ENCODE measurements at places on chromosomes 13 and 19.

- DNase-seq: no peak
Measured at GRCh38 chr19:28744014-28744413, 468.9 kb downstream of the UQCRFS1 start.

- no peak for DNase-seq
Measured at GRCh38 chr13:19178901-19179593, 2.6 kb downstream of the TUBA3C start.

- DNase-seq: peak; percentile 48
Measured at GRCh38 chr13:30898678-30899241, 7.3 kb upstream of the MEDAG start.

DNA sequence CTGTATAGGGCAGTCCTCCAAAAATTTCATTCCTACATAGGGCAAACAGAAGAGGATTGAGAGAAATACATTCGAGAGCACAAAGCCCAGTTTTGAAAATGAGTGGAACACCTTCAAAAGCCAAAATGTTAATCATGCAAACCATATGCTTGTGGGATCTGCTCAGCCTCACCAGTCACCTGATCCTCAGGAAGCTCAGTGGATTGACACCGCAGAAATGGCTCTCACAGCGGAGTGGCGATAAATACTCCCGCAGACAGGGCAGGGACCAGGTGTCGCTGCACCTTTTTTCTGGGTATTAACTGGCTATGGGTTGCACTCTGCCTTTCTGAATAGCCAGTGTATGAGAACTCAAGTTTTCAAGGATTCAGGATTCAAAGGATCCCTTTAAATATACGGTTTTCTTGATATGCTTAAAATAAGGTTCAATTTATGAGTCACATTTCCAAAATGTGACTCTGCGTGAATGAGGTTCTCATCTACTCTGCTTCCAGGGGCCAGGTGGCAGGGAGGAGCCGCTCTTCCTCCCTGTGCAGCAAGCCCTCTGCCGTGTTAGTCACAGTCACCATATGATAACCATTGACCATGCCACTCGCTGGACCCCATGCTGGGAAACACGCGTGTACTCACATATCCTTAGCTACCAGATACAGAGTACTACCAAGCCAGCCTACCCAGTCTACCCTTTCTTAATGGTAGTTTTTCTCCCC is 18.3 kb upstream of the DHRS12 start:
- no peak for DNase-seq

DNA sequence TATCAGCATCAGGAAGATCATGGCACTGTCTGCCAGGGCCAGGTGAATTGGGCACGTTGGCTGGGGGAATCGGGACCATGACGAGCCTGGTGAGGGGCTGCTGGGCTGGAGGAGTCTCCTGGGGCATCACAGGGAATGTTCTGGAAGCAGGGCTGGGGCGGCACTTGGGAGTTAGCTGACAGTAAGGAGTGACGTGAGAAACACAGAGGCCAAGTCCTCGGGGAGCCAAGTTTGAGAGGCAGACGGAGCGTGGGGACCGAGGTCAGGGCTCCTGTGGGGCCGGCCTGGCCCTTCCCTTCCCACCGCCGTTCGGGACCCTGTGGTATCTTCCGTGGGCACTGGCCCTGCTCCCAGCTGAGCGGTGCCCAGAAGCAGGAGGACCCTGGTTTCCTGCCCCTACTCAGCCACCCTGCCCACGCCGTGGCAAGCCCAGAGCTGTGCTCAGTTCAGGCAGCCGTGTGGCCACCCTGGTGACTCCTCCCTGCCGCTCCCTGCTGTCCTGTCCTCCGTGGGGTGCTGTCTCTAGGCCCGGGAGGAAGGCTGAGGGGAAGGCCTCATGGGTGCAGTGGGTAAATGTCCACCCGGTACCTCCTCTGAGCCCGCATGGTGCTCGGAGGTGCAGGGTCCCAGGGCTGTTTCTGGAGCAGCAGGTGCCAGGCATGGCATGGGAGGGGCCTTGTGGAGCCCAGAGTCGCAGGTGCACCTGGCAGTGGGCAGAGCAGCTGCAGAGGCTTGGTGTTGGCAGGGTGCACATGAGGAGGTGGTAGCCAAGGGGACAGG is 25.2 kb downstream of the CRTC1 start:
- no peak for DNase-seq

DNA sequence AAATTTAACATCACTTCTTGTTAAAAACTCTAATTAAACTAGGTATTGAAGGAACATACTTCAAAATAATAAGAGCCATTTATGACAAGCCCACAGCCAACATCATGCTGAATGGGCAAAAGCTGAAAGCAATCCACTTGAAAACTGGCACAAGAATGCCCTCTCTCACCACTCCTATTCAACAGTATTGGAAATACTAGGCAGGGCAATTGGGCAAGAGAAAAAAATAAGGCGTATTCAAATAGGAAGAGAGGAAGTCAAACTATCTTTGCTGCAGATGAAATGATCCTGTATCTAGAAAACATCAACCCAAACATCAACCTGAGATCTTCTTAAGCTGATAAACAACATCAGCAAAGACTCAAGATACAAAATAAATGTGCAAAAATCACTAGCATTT is 15.6 kb upstream of the LILRB1 start:
- no peak for DNase-seq

GRCh38 chr19:9863759-9864158 is 28.6 kb downstream of the PIN1 start:
- no peak for DNase-seq

Data from thoracic aorta (tissue), 2 donors.